ENCODE measurements at places on chromosomes 11 and 22. TPM values are rescaled to one million over a fixed set of nuclear protein-coding genes. Genes with fewer than 3 reads are reported as not detected.

GRCh38 chr22:46052331-46052771 lies 75.4 kb upstream of the WNT7B start:
- DNase-seq, result no peak

DNA sequence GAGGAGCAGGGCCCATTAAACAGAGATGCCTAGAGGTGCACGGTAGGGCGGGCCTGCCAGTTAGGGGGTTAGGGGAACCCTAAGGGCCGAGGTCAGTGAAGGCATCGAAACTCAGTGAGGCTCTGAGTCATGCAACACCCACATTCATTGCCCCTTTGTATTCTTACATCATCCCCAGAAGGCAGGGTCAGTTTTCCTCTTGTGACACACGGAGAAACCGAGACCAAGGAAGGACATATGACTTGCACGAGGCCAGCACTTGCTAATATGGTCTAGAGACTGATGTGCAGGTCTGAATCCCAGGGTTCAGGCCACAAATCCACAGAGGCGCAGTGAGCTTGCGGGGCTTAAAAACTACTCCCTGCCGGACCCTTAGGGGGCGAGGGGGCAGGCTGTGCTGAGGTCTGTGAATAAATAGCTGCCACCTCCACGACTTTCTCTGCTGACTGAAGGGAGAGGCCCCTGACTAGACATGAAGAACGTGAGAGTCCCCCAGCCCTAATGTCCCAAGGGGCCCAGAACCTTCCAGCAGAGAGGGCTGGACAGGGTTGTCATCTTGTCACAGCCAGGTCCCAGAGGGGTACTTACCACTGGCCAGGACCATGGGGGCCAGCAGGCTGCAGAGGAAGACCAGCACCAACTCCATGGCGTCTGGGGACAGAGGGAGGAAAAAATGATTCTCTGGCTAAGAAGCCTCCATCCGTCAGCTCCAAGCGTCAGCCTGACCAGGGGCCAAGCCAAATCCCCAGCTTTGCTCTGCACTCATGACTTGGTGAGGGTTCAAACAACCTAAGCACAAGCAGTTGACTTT lies 17.8 kb upstream of the FXYD2 start:
- DNase-seq, result no peak

- DNase-seq, result no peak
Measured at GRCh38 chr11:27120211-27120610, 79.6 kb downstream of the BBOX1 start.

DNA sequence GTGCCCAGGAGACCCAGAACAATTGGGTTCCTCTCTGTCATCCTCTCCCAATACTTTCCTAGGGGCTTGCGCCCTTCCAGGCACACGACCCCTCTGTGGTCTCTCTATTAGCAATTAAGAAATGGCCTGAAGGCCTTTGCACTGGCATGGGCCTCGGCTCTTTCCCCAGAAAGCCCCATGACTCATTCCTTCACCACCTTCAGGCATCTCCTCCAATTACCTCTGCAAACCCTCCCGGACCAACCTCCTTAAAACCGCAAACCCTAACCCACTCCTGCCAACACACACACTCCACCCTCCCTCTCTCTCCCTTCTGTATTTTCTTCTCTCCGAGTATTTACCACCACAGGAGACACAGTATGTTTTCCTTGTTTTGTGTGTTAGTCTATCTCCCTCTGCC lies 36.7 kb downstream of the LARGE1 start:
- DNase-seq, result no peak

DNA sequence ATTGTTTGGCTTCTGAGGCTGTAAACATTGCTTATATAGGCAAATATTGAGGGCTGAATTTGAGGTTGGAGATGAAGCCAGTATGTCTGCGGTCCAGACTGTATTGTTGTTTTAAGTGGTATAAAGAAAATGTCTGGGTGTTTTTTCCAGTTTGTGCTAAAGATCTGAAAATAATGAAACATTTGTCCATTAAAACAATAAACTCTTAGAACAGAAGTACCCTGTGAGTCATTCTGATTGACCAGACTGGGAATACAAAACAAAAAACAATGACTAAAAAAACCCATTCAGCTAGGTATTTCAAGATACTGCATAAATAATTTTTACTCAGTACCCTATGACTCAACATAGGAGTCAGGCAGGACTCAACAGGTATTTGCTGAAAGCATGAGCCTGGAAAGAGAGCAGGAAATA lies 20.4 kb downstream of the ALKBH8 start:
- peak; percentile 52 for DNase-seq

DNA sequence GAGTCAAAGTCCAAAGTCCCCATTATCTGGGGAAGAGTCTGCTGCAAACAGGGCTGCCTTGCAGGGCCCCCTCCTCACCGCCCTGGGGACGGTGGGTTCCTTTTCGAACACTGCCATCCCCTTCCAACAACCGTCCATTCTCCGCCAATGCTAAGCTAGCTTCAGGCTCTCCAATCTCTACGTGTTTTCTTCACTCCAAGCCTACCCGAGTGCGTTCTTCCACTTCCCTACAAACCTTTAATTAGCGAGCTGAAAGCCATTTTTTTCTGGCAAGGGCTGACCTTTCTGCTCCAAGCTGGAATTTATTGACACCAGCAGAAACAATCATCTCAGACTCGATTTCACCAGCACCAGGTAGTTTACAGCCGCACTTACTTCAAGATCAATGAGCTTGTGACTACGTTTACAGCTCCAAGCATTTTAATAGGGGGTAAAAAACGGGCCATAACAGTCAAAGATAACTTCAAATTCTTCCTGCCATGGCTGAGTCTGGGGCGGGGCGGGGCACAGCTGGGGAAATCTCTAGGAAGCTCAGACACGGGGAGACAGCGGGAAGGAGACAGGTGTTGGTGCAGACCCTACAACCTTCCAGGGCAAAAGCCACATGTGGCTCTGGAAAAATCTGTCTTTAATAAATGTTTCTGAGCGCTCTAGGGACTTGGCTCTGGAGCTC lies 82.2 kb downstream of the PHF21B start:
- DNase-seq, result no peak

- no peak for DNase-seq
Measured at GRCh38 chr11:108793138-108793537, 128.3 kb downstream of the DDX10 start.

- DNase-seq, result no peak
Measured at GRCh38 chr22:30204015-30204741, 42.4 kb downstream of the LIF start.

DNA sequence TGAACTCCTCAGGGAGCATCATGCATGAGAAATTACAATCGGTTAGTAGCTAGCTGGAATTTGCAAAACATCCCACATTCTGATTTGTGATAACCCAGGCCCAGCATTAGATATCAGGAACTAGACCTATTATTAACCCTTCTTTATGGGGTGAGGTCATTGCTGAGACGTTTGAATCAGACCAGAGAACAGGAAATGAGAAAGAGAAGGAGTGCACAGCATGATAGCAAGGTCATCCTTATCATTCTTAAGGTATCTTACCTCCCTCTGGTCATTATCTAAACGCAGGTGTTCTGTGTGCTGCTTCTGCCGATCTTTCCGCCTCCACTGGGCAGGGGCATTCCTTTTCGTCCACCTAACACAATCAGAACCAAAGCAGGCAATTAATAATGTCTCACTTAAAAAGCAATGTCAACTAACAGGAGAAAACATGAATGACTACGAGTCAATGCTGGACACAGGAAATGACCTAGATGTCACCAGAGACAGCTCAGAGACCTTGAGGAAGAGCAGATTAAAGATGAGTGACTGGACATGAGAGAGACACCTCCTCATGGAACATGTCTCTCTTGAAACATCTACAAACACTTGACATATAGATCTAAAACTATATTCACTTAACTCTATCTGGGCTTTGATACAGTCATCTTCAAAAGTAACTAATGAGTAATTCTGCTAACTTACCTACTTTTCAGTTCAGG lies 78.3 kb upstream of the SCUBE2 start:
- no peak for DNase-seq

- DNase-seq, result no peak
Measured at GRCh38 chr22:46267431-46268279, at the start of gene TTC38. TSS of gene TTC38 (plus strand) at chr22:46268008. CDS start at chr22:46268040, 32 bp downstream.

DNA sequence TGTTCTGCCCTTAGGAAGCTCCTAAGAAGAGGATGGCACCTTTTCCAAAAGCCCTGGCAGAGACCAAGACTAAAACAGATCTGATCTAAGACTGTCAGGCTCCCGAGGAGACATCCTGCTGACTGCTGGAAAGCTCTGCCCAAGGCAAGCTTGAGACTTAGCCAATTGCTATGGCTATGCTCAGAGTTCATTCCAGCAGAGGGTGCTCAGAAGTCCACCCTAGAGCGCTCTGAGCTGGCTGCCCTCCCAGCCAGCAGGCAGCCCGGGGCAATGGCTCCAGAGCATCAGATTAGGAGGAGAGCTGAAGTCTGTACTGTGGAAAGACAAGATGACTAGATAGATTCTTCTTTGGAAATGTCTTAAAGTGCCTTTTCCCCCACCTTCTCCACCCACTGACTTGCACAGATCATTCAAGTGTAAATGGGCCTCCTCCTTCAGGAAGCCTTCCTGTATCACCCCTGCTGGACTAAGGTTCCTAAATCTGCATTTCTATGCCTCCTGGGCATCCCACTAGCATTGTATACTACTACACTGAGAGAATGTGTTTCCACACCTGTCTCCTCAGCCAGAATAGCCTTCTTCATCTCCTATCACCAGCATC lies 23.4 kb downstream of the LRRC55 start:
- no peak for DNase-seq

- no peak for DNase-seq
Measured at GRCh38 chr11:94020777-94021481, at the start of gene HEPHL1. TSS of gene HEPHL1 (plus strand) at chr11:94021354. CDS start at chr11:94021369, 15 bp downstream.

DNA sequence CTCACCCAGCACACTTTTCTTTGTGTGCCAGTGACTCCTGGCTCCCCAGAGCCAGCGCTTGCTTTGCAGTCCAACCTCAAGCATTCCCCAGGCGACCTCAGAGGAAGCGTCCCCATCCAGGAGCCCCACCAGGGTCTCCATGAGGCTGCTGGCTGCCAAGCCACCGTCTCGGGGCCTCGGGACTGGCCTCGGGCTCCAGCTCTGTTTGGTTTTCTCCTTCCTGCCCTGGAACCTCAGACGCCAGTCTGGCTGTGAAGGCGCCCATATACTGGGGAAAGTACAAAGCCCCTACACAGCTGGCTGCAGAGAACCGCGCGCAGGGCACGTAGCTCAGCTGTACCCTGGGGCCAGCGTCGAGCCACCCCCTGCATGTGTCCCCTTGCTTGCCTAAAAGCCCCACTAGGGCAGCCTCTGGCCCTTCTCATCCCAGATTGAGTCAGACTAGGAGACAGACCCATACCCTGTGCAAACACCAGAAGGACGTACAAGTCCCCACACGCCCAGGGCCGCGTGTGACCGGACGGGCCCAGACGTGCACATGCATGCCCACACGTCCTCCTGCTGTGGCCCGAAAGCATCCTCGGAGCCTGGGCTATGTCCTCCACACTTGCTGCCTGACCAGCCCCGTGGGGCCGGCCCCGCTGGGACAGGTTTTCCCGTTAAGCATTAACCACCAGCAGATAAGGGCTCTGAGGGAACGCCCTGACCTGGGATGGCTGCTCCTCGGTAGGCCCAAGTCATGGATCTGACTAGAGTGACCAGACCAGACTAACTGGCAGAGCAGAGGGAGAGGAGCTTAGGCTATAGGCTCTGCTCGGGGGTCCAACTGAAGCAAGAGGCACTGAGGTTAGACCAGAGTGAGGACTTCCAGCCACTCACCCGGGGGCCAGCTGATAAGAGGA lies 4.2 kb upstream of the SYT8 start:
- no peak for DNase-seq

DNA sequence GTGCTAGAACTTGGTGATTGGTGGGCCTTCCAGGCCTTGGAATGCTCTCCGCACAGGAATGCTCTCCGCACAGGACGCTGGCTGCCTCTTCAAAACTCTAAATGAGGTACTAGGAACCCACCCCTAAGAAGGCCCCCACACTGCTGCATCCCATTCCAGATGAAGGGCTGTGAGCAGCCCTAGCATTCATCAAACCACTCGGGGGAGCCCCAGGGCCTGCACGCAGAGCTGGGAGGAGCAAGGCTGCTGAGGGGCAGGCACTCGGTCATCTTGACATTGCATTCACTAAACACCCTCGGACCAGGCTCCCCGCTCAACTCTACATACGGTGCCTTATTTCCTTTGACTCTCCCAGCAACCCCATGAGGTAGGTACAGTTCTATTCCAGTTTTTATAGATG lies 49.2 kb upstream of the EMID1 start:
- DNase-seq, result no peak

- DNase-seq, result no peak
Measured at GRCh38 chr11:27354359-27354965, 8.6 kb downstream of the CCDC34 start.

DNA sequence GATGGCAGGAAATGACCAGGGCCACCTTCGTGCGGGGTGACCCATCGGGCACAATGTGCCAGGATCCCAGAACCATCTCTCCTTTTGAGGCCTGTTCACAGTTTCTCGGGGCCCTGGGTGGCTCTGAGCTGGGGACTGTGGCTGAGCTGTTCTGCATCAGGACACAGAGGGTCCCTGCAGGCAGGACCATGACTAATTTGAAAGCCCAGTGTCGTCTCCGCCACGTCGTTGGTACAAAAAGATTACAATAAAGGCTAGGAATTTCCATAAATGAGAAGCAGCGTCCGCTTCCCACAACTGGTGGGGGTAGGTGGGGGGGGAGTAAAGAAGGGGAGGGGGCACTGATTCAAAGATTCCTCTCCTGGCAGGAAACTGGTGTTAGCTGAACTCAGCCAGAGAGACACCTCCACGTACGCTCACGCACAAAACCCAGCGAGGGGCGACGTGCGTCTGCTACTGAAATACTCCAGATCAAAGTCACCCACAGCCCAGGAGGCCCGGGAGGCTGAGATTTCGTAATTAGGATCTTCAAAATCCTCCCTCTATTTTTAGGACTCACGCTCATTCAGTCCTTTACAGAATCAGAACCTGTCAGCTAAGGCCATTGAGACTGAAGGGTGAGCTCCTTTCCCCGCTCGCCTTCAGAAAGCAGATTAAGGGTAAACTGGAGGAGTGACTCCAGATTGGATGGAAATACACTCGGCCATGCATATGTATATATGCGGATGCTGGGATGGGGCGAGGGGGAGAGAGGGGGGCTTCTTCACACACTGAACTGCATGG lies 11.0 kb downstream of the MN1 start:
- DNase-seq, result no peak

GRCh38 chr11:27416568-27417176 lies 53.7 kb upstream of the CCDC34 start:
- DNase-seq, result no peak

DNA sequence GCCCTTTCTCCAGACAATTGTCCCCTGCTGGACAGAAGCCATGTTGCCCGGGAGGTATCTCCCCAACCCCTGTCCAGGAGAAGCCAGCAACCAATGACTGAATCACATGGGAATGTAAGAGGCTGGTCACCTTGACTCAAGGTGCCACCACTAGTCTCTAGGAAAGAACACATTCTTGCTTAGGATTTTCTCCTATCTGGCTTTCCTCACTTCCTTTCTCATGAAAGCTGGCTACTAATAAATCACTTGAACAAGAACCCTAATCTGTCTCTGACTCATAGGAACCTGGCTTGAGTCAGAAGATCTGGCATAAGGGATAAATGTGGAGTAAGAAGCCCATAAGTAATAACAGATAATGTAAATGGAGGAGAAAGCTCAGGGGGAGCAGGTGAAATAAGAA lies 101.4 kb upstream of the C11orf87 start:
- DNase-seq, result peak; percentile 16

- no peak for DNase-seq
Measured at GRCh38 chr11:79082907-79083306, 357.9 kb downstream of the TENM4 start.

The BIRC3 gene
- 17.8 TPM for total RNA-seq

The ZP1 gene
- not detected for total RNA-seq

The C1QTNF5 gene
- 0.87 TPM for total RNA-seq

The EMID1 gene
- 0.22 TPM for total RNA-seq

The SCARF2 gene
- total RNA-seq, result 15.0 TPM

The WNT7B gene
- total RNA-seq, result 112 TPM
